ENCODE measurements at places on chromosomes 12 and 14. TPM values are rescaled to one million over a fixed set of nuclear protein-coding genes. Genes with fewer than 3 reads are reported as not detected.

The NTF3 gene
- polyA plus RNA-seq: 2.9 TPM

- DNase-seq: no peak
Measured at GRCh38 chr12:105270671-105271255, 34.8 kb upstream of the APPL2 start.

DNA sequence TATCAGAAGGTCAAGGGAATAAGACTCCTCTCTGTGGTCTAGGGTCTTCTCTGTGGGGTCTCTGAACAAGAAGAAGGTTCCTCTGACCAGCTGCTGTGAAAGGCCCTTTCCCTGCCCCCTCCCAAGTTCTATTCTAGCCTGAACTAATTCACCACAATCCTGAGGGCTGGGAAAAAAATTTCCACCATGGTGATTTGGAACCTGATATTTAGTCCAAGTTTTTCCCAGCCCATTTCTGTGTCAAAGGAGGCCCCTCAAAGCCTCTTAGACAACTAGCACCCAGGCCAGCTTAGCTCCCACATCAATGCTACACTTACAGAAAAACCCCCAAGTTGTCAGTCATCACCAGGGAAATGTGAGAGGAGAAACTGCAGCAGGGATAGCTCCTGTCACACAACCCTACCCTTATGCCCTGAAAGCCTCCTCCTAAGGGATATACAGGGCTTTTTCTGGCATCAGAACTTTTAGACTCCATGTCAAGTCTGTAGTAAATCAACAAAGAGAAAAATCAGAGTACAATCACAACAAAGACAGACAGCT, 4.5 kb downstream of the FMNL3 start:
- peak; percentile 32 for DNase-seq

DNA sequence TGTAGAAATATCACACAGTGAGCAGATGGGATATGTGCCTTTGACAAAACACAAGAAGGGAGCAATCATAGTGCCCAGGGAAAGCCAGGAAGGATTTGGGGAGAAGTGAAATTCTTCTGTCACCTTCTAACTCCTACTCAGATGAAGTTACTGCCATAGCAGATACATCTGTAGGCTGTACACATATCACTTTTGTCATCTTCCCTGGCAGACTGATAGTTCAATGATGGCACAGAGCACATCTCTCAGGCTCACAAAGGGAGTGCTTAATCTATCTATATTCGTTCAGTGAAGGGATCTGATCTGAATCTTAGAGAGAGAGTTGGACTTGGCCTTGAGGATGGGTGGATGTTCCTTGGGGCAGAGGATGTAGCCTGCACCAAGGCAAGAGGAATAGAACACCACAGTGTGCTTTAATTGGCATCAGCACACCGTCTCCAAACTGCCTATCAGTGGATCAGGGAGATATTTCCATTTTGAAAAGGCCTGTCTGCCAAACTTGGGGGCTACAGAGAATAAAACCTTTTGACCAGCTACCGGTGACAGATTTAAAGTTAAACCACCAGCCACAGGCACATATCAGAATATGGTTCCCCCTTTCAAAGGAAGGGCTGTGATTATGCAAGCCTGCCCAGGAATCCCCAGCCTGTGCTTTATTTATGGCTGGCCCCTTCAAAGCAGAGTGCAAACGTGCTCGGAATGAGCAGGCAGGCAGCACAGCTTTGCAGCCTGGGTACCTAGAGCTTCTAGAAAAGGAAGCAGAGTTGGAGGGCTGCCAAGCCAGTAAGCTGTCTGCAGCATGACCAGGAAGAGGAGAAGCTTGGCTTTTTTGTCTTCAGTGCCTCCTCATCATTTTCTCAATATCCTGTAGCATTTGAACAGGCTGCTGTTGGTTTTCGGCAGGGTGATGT, 165.5 kb upstream of the DYRK2 start:
- peak; percentile 90 for DNase-seq

The ACRBP gene
- polyA plus RNA-seq: 2.1 TPM

DNA sequence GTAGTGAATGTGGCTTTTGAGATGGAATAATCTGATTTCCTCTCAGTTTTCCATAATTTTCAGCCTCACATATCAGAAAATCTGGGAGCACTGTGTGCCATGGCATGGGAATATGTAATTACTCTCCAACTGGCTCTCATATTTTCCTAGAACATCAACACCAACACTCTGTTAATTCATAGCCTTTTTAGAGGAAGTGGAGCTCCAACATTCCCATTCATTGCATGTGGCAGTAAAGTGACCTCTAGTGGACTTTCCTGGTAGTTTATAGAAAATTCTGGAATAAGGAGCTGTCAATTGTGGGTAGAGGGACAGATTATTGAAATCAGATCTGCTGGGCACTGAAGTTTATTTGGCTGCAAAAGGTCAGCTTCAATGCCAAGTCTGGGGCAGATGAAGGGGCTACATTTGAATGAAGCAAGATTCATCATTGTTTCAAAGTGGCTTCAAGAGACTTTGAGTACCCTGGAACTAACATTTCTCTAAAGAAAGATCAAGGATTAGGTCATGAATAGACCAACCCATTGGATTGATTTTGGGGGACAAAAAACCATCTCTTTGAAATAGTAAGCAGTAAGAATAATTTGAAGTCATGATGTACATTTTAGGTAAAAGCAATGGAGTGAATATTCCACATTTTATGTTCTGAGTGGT, 23.6 kb upstream of the USP44 start:
- no peak for DNase-seq

The TSPAN8 gene
- polyA plus RNA-seq: 61.2 TPM

The CFAP54 gene
- 0.13 TPM for polyA plus RNA-seq

DNA sequence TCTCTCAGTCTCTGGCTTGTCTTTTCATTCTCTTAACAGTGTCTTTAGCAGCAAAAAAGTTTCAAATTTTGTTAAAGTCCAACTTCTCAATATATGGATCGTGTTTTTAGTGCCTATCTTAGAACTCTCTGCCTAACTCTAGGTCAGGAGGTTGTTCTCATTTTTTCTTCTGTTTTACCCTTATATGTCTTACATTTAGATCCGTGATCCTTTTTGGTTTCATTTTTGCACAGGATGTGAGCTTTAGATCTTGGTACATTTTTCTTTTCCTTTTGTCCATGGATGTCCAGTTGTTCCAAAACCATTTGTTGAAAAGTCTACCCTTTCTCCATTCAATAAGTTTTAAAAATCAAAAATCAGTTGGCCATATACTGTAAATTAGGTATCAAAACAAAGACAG, 6.8 kb downstream of the VRK1 start:
- DNase-seq: no peak

DNA sequence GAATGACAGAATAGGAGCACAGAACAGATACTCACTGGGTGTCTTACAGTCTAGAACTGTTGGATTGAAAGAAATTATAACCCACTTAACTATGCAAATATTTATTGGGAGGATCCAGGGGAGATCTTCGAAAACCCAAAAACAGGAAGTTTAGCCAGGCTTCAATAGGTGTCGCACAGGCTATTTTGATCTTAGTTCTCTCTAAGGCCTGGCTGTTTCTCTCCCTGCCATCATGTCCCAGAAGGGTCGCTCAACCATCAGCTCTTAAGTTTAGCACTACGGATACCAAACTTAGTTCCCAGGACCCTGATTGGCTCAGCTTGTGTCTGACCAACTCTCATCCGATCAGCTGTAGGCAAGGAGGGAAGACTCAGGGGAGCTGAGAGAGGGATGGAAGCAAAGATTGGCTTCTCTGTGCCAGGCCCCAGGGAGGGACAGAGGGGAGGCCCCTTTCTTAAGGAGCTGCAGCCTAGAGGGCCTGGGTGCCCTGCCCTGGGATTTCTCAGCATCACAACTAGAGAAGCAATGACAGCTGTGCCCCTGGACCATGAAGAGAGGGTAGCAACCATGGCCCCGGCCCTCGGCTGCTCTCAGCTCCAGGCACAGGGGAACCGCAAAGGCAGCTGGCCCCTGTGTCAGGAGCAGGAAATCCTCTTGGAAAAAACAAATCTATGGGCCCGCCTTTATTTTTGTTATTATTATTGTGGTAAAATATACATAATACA, 13.5 kb downstream of the PHETA1 start:
- DNase-seq: no peak

- no peak for DNase-seq
Measured at GRCh38 chr12:114911196-114911595, 227.2 kb upstream of the TBX3 start.

- DNase-seq: no peak
Measured at GRCh38 chr14:100118396-100119011, 40.9 kb downstream of the DEGS2 start.

GRCh38 chr12:21527451-21528180, 1.5 kb downstream of the SPX start:
- DNase-seq: peak; percentile 58

DNA sequence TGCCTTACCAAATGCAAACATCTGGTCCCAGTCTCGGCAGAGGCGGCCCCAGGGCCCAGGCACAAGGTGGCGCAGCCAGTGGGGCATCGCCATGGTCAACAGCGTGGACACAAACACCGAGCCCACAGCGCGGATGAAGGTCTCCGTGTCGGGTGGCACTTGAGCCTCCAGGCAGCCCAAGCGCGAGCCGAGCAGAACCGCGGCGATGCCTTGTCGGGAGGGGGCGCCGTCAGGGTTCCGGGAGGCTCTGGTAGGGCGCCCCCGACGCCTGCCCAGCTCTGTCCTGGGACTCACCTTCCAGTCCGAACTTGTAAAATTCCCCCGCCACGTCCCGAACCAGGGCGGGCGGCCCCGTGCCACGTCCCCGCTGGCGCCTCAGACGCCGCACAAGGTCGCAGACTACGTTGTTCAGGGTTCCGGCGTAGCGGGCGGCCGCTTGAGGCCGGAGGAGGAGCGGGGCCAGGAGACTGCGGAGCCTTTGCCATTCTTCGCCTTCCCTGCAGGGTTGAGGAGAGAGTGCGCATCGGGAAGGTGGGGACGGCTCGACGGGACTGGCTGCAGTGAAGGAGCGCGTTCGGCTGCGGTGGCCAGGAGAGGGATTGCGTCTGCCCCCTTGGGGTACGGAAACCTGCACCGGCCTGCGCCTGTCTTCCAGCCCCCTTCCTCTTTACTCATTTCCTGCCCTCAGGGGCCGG, 1.7 kb downstream of the CYP27B1 start:
- DNase-seq: peak; percentile 57

The HRK gene
- not detected for polyA plus RNA-seq

GRCh38 chr14:23141706-23142444, 22.8 kb upstream of the CEBPE start:
- DNase-seq: no peak

Measured in kidney (tissue), 22 donors.